ENCODE measurements at places on chromosomes 1 and 21. TPM values are rescaled to one million over a fixed set of nuclear protein-coding genes. Genes with fewer than 3 reads are reported as not detected.

DNA sequence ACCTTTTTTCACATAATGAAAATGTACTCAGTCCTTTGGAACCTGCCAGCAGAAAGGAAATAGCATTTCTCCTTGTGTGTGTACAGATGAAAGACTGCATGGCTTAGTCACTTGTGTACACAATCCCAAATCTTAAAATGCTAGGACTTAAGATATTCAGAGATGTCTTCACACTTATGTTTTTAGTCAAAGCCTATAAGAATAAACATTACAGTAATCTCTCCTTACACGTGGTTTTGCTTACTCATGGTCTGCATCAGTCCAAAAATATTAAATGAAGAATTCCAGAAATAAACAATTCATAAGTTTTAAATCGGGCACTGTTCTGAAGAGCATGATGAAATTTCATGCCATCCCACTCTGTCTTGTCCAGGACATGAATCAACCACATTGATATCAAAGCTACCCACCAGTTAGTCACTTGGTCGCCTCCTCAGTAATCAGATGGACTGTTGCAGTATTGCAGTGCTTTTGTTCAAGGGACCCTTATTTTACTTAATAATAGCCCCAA lies 75.7 kb upstream of the RRP15 start:
- peak; percentile 78 for DNase-seq
- H3K4me1 ChIP-seq, result peaks cover 40% of the 10 kb centered on the region
- no peaks in the 10 kb centered on the region for H3K27me3 ChIP-seq
- H3K4me3 ChIP-seq, result peak overlapping the region; percentile 4

DNA sequence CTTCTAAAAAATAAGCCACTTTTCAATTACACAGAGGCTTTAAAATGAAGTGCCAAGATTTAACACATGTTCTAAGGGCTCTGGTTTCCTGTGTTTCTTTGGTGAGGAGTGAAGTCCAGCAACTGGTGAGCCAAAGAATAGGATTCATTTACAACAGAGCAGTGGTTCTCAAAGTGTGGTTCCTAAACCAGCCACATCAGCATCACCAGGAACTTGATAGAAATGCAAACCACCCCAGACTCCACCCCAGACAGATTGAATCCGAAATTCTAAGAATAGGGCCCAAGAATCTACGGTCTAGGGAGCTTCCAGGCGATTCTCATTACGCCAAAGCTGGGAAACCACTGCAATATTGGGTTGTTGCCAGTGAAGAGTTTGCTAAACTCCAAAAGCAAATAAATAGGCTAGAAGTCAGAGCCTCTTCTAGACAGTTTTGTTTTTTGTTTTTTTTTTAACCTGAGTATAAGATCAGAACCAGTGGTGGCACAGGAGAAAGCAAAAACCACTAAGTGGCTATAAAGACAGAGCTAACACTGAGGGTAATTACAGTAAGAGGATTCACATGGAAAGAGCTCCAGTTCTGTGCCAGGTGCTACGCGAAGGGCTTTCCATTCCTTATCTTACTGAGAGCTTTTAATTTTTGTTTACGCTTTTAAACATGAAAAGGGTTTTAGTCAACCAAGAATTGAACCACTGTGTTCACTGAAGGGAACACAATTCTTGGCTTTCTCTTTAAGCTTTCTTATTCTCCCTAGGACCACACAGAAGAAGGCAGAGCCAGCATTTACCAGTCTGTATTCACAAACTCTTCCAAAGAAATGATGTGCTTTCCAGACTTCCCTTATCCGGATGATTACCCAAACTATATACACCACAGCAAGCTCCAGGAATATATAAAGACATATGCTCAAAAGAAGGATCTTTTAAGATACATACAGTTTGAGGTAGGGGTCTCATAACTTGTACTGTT lies 42.4 kb upstream of the FMO2 start:
- DNase-seq, result peak; percentile 33
- peaks cover 25% of the 10 kb centered on the region for H3K4me1 ChIP-seq
- H3K27me3 ChIP-seq, result peaks cover 9% of the 10 kb centered on the region
- peak overlapping the region; percentile 67 for H3K4me3 ChIP-seq
- H3K36me3 ChIP-seq, result no peaks in the 10 kb centered on the region

DNA sequence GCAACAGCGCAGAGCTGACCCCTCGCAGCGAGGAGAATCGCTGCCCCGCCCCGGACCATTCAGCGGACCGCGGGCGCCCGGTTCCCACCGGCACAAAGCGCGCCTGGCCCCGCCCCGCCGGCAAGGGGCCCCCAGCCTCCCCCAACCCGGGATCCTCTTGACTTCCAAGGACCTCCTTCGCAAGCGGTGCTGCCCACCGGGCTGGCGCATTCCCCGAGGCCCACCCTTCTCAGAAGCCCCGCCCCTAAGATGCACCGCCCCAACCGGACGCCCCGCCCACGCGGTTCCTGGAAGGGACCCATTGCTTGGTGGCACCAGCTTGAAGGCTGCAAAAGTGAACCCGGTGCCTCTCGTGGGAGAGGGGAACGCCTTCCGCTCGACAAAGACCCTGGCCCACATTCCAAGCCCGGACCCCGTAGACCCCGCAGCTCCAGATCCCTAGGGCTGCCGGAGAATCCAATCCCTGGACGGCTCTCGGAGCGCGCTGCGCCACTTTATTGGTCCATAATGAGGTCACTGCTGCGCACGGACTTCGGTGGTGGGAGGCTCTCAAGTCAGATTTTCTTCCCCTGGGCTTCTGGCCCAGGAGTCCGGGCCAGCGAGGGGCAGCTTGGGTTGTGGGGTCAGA lies 2.0 kb downstream of the HES3 start:
- peaks cover 7% of the 10 kb centered on the region for H3K4me1 ChIP-seq
- DNase-seq, result no peak
- 0 out of 2 replicates have a peak overlapping the region, but pooled peaks have one; percentile 17 for H3K4me3 ChIP-seq

DNA sequence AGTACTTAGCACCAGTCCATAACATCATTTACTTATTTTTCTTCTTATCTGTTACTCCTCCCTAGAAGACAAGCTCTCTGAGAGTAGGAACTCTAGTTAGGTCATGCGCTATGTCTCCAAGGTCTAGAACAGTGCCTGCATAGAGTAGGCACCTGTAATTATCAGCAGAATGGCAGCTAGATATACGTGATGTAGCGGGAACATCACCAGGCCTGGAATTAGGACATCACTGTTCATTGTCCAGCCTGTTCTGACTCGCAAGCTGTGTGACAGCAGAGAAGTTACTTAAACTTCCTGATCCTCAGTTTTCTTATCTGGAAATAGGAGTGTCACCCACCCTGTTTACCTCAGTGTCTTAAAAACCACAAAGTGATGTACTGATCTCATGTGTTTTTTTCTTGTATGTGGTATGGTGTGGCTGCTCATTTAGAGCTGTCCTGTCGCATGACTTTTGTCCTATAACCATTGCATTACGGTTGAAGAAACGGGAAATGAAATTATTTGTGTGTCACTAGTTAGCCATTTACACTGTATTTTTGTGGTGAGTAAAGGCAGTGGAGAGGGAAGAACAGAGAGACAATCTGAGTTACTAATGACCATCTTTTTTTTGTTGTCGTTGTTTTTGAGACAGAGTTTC lies 37.1 kb upstream of the EXO1 start:
- H3K36me3 ChIP-seq, result no peaks in the 10 kb centered on the region
- H3K4me3 ChIP-seq, result no peak overlapping the region
- H3K27me3 ChIP-seq, result peaks cover 7% of the 10 kb centered on the region
- 0 out of 2 replicates have a peak, but pooled peaks cover 11% of the 10 kb centered on the region for H3K4me1 ChIP-seq
- H3K27ac ChIP-seq, result no peak overlapping the region

DNA sequence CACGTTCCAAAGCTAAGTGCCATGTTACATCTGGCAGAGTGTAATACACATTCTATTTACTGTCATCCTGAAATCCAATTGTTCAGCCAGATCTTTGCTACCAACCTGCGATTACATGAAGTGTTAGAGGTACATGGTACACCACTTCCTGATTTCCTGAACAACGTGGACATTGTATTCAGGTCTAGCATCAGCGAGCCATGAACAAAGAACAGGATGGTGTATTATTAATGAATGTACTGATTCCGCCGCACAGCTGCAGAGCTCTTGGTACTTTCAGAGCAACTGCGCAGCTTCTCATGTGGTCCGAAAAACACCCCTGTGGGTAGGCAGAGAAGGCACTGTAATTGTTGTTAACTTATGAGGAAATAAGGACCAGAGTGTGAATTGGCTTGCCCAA lies 511.4 kb downstream of the AJAP1 start:
- H3K27ac ChIP-seq, result no peak overlapping the region
- no peaks in the 10 kb centered on the region for H3K4me1 ChIP-seq
- peaks cover 11% of the 10 kb centered on the region for H3K36me3 ChIP-seq

DNA sequence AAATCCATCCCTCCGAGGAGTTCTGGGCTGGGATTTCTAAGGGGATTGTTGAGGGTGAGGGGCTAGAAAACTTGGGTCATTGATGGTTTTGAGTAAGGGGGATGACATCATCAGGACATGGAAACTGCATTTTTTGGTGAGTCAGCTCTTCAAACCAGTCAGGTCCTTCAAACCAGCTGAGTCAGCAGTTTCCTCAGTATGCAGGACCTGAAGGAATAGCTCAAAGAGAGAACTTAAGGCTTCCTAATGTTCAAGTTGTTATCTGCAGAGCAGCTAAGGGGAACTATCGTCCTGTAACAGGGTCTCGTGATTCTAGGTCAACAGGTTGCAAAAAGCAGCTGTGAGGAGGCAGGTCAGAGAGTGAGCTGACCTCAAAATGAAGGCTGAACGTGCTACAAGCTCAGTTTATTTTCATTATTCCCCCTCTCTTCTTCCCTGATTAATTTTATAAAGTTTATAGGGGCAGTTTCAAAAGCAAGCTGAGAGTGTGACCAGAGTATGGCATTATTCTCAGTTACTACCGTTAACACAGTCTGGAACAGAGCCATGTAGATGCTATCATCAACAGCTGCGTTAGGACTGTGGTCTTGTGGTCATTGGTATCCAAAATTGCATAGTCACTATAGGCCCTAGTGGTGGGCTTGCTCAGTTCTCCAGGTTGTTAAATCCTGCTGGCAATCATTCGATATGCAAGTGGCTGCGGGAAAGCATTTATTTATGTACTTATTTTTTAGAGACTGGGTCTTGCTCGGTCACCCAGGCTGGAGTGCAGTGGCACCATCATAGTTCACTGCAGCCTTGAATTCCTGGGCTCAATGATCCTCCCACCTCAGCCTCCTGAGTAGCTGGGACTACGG lies 10.7 kb upstream of the SDC3 start:
- no peak overlapping the region for H3K27ac ChIP-seq
- H3K4me1 ChIP-seq, result peaks cover 22% of the 10 kb centered on the region
- H3K36me3 ChIP-seq, result no peaks in the 10 kb centered on the region
- H3K4me3 ChIP-seq, result no peak overlapping the region

GRCh38 chr1:206560007-206560716 lies 52.1 kb downstream of the EIF2D start:
- no peak overlapping the region for H3K27ac ChIP-seq
- H3K4me1 ChIP-seq, result peaks cover 20% of the 10 kb centered on the region
- H3K36me3 ChIP-seq, result no peaks in the 10 kb centered on the region
- DNase-seq, result no peak
- H3K4me3 ChIP-seq, result no peak overlapping the region

DNA sequence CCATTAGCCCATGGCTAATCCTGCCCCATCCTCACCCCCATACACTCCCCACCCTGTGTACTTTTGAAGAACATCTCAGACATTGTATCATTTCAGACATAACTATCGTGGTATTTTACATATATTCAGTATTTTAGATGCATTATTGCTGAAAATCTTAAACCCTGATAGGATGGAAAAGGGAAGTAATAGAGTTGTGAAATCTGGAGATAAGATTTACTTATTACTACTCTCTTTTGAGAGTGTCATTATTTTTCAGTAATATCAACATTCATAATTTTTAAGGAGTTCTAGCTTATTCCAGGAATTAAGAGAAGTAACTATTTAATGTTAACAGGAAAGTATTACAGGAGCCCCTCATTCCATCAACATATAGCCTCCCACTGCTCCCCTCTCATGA lies 34.4 kb downstream of the ADCY10 start:
- H3K27me3 ChIP-seq, result no peaks in the 10 kb centered on the region
- no peak for DNase-seq
- peaks cover 4% of the 10 kb centered on the region for H3K36me3 ChIP-seq

The MFSD2A gene
- total RNA-seq, result 3.2 TPM

DNA sequence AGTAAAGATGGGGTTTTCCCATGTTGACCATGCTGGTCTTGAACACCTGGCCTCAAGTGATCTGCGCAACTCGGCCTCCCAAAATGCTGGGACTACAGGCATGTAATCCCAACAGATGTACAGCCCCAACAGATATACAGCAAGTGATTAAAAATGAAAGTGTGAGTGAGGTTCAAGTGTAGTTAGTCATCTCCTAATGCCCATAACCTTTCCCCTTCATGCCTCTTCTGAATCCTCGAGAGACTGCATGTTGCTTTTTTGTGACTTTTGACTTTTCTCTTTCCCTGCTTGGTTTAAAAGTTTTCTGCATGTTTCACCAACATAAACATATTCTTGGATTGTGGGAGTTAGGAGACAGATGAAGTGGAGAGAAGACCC lies 31.2 kb downstream of the KCNK2 start:
- peaks cover 2% of the 10 kb centered on the region for H3K27me3 ChIP-seq
- peak overlapping the region; percentile 73 for H3K4me3 ChIP-seq
- H3K4me1 ChIP-seq, result peaks cover 73% of the 10 kb centered on the region

- no peaks in the 10 kb centered on the region for H3K36me3 ChIP-seq
- peaks cover 52% of the 10 kb centered on the region for H3K4me1 ChIP-seq
- no peaks in the 10 kb centered on the region for H3K27me3 ChIP-seq
- H3K4me3 ChIP-seq, result no peak overlapping the region
Observed at GRCh38 chr1:24704411-24705259, 40.6 kb upstream of the CLIC4 start.

All from HFFc6 (cell line).